ENCODE measurements at places on chromosomes 7 and 10.

DNA sequence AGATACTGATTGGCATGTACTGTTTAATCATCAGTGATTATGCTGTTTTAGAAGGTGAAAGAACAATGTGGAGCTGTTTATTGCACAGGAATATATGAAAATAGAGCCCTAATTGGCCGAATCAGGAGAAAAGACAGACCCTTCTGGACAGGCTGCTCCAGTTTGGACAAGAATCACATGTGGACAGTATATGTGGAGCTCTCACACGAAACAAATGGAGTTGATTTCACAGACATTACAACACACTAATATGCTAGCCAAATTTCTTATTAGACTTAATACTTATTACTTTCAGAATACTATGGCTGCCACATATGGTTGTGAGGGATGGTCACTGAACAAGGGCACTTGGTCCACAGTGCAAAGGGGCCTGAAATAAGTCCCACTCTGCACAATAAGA, 15.5 kb downstream of the TWIST1 start:
- no peak for DNase-seq

- DNase-seq, result no peak
Measured at GRCh38 chr10:20535897-20536881, 360.9 kb downstream of the NEBL start.

DNA sequence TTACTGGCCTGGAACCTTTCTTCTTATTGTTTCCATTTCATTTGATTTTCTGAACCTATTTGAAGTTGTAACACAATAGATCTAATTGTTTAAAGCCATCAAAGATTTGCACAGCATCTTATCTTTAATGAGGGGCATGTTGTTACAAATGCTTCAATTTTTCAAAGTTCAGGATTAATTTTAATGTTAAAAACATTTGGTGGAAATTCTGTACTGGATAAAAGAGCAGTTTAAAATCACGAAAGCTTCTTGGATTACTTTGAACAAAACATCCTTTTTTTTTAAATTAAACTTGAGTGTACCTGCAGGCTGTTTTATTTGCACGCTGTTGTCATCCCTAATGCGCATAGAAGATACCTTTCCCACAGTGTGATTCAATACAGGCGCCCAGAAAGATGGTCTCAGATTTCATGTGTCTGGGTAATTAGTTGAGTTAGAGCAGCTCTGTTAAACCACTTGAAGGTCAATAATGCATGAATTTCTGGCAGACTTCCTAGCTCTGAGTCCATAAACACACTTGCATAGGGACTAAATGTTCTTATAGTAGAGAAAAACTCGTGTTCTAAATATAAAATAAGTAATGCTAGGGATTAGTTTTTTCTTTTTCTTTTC, 29.3 kb upstream of the DDX50 start:
- DNase-seq, result no peak

DNA sequence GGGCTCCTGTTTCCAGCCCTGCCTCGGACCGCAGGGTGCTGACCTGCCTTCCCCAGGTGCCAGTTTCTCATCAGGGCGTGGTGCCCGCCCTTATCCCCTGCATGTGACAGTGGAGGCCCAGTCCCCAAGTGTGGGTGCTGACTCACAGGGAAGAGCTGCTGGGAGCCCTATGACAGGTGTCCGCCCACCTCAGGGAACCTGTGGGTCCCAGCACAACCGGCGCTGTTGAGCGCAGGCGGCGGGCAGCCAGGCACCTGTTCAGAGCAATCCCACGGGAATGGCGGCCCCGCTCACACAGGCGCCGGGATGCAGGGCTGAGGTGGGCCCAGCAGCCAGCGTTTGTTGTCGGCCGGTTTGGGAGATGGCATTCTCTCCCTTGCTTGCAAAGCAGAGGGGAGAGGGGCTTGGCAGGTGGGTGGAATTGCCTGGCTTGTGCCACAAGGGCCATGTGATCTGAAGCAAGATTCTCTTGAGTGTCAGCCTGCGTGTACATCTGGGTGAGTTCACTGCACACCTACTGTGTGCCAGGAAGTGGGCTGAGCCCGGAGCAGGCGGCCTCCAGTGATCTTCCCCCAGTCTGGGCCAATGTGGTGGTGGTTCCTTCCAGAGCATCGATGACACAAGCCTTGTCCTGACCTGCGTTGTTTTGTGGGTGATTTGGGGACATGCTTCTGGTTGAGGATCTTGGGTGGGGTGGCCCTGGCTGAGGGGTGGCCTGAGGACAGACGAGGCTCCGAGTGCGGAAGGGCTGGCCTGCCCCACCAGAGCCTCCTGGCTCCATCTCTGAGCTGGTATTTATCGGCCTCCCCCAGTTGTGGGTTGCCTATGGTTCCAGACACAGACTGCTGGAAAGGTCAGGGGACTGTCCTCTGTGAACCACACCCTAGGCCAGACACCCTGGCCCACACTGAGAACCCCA, 2.4 kb downstream of the PWWP2B start:
- DNase-seq, result no peak

DNA sequence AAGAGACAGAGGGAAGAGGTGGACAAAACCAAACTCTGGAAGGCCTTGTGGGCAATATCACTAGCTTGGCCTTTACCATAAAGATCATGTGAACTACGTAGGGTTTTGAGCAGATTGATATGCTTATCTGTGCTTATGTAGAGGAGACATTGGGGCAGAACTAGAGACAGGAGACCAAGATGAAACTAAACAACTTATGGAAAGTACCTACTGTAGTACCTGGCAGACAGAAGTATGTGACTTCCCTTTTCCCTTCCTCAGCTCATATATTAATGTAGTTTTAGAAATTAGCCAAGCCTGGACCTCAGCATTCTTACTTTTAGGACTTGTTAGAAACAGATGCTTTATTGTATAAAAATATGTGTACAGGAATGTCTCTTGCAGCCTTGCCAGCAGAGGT, 14.0 kb upstream of the IL6 start:
- no peak for DNase-seq

DNA sequence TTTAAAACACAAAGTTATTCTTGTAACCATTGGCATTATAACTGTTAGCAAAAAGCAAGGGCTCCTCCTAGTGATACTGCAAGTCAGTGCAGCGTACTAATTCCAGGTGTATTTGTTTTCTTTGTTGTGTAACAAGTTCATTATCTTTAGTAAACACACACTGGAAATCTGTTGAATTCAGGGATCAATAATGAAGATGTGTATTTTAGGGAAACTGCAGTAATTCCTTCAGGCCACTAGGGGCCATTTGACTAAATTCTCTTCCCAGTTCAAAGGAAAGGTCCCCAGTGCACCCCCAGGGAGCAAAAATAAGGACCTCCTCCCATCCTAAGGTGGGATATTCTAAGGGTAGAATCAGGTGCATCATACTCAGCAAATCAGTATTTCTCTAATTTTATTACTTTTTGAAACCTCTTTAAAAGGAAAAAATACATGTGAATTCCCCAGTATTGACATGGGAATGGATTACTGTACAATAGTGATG, 158.6 kb upstream of the LYZL1 start:
- DNase-seq, result no peak

- DNase-seq, result no peak
Measured at GRCh38 chr10:36441557-36441956, 683.8 kb upstream of the ANKRD30A start.

GRCh38 chr10:24661376-24661775, 62.3 kb downstream of the ARHGAP21 start:
- no peak for DNase-seq

DNA sequence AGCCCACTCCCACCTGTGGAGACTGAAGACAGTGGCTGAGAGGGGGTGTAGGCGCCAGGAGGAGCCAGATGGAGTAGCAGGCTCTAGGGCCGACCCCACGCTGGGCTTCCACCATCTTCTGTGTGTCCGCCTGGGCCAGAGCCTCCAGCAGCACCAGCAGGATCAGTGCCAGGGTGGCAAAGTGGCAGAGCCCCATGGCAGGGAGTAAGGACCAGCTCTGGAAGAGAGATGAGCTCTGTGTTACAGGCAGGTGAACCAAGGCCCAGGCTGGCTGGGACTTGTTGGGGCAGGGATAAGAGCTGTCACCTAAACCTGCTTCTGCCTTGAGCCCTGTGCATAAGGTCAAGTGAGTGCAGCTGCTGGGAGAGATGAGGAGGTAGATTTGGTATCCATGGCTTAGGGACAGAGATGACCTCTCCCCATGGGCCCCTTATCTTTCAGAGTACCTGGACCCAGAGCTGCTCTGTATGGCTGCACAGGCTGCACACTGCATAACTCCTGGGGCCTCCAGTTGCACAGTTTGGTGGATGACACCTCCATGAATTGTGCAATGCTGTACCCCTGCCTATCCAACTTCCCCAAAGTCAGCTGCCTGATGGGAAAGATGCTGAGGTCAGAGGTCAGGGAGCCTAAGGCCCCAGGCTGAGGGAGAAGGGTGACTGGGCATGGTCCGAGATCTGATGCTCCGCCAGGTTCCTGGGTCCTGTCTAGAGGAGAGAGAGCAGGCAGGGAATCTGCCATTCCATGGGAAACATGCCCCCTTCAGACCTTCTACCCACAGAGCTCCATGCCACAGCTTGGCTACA, 7.4 kb upstream of the SAMD8 start:
- DNase-seq, result no peak

GRCh38 chr10:113754768-113755167, 3.3 kb downstream of the PLEKHS1 start:
- DNase-seq, result no peak

- DNase-seq, result no peak
Measured at GRCh38 chr7:150361402-150361801, 7.2 kb upstream of the REPIN1 start.

DNA sequence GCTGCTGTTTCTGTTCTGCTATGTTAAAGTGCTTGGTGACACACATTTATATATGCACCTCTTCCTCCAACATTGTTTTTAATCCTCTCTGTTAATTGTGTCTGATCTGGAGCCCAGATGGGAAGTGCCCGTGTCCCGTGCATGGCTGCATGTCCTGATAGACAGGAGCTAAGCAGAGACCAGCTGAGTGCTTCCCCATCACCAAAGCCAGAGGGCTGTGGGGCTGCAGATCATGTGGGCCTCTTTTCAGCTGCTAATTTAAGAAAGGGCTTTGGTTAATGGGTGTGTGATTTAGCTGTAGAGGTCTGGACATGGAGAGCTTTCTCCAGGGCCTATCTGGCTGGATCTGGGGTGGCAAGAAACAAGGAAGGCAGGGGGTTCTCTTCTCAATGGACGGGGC, 96.5 kb upstream of the NPS start:
- no peak for DNase-seq

DNA sequence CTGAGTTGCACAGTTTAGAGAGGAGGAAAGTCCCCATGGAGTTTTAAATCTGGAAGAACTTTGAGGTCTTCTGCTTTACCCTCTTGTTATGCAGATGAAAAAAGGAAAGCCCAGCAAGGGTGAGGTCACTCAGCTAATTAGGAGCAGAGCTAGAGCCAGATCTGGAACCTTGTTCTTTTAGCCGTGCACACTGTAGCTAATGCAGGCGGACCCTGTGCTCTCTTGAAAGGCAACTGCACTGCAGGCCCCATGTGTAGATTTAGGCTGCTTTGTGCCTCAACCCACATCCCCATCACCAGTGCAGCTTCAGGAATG, 63.4 kb downstream of the SYPL1 start:
- DNase-seq, result no peak

DNA sequence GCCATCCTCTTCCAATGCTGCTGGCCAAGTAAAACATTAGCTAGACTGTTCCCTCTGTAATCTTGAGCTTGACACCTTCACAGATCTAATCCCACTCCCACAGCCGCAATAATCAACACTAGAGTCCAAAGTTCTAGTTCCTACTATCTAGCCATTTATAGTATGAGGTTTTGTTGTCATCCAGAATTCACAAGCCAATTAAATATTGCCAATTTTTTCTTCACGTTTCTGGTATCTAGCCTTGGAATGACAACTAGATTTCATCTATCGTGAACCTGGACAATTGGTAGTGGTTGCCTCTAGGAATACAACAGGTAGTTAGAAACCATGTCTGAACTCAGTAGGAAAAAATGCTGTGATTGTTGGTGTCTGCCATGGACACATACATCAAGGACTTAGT, 10.4 kb downstream of the WASL start:
- no peak for DNase-seq

- DNase-seq, result no peak
Measured at GRCh38 chr7:50620433-50620832, 55.2 kb upstream of the DDC start.

- no peak for DNase-seq
Measured at GRCh38 chr7:77288676-77289320, 89.2 kb upstream of the FGL2 start.

- no peak for DNase-seq
Measured at GRCh38 chr10:29105516-29106215, 183.2 kb upstream of the LYZL1 start.

DNA sequence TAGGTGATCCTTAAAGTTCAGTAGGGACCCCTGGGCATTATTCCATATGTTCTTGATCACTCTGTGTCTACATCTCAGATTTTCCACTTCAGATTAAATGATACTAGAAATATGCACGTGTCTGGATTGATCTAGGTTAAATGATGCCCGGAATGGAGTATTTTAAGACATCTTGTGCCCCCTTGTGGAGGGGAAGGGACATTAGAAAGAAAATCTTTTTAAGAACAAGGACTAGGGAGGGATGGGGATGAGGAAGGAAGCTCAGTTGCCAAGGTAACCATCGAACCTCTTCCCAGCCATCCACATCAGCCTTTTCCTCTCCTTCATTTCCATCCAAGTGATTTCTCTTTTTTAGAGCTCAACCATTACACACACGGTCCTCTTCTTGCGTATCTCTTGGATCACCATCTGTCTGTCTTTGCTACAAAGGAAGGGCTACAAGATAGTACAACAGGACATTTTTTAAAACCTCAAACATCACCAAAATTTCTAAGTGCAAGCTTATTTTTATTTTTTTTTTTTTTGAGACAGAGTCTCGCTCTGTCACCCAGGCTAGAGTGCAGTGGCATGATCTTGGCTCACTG, 40.5 kb downstream of the PRSS2 start:
- no peak for DNase-seq
